ENCODE measurements at places on chromosomes 3 and 15. TPM values are rescaled to one million over a fixed set of nuclear protein-coding genes. Genes with fewer than 3 reads are reported as not detected.

DNA sequence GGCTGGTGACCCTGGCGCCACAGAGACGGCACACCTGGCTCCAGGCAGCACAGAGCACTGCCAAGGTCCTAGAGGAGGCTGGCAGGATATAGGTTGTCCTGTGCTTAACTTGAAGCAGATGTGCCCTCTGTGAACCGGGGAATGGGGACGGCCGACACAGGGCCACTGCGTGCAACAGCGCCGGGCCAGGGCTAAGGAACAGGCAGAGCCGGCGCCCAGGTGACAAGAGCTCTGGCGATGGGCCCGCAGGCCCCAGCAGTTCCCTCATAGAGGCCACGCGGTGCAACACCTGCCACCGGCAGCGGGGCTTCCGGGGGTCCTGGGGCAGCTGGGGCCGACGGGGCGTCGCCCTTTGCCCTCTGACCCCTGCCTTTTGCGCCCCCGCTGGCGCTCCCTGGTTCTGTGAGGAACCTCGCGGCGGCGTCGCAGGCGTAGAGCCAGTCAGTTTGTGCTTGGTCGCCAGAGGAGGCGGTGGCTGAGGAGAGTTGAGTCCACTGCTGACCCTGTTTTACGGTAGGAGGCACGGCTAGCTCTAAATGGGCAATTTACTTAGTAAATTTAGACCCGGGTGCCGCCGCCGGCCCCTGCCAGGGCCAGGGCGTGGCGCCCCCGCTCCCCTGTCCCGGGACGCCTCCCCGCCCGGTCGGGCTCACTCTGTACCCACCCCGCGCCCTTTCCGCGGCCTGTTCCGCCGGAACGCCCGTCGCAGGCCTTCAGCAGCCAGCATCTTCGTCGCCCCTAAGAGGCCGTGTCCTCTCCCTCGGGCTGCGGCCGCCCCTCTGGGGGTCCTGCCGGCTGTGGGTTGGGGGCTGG, at the start of gene NPAP1:
Gene NPAP1 (plus strand): TSS at position 444 of the 813 bp plus-strand sequence. CDS start 93 bp downstream, at position 537.
- DNase-seq = no peak

- DNase-seq = no peak
Measured at GRCh38 chr15:56038707-56039106, 45.3 kb upstream of the NEDD4 start.

Gene CATSPER2
- 1.2 TPM for total RNA-seq

Gene STOML1
- 29.1 TPM for total RNA-seq

Gene PTPRG
- 112 TPM for total RNA-seq
